H9 (cell line): ENCODE measurements at places on chromosomes 4 and X. TPM values are rescaled to one million over a fixed set of nuclear protein-coding genes. Genes with fewer than 3 reads are reported as not detected.

The SMIM10L2A gene
- 18.1 and 18.3 TPM in 2 replicates for total RNA-seq

The AFM gene
- not detected in 2 replicates for total RNA-seq

The TKTL1 gene
- not detected in 2 replicates for total RNA-seq

The FRG1 gene
- total RNA-seq: 43.2 and 45.6 TPM in 2 replicates

DNA sequence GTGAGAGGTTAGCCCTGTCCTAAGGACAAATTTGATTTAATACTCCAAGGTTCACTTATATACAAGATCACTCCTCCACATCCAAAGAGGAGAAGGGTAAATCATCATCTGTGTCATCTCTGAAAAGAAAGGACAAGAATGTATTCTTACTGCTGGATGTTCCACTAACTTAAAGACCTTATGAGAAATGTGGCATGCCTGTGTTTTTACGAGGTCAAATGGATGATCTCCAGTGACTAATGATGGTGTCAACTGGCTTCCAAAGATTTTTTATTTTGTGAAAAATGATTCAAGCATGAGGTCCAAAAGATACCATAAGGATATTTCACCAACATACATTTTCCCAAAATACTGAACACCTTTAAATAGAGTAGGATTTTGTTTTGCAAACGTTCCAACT is 143.4 kb downstream of the PTCHD1 start:
- H3K4me1 ChIP-seq: no peaks in the 10 kb centered on the region
- no peak overlapping the region for H3K4me3 ChIP-seq
- H3K36me3 ChIP-seq: peaks cover 8% of the 10 kb centered on the region
- DNase-seq: no peak

DNA sequence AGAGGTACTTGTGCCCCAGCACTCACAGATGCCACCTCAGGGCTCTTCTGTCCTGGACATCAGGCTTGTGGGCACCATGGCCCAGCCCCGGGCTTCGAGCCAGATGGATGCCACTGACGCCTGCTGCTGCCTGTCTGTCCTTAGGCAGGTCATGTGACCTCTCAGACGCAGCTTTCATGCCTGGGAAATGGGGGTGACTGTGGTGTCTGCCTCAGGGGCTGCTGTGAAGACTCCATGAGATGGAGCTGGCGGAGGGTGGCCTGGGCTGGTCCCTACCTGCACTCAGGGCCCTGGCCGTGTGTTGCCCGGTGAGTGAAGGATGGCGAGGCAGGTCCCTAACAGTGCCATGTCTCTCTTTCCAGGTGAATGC is 6.5 kb downstream of the CPZ start:
- H3K4me3 ChIP-seq: no peak overlapping the region
- H3K27me3 ChIP-seq: no peaks in the 10 kb centered on the region
- peaks cover 37% of the 10 kb centered on the region for H3K36me3 ChIP-seq
- no peak overlapping the region for H3K27ac ChIP-seq

- 0 out of 2 replicates have a peak, but pooled peaks cover 2% of the 10 kb centered on the region for H3K27me3 ChIP-seq
- no peak overlapping the region for H3K27ac ChIP-seq
- no peak for DNase-seq
- no peaks in the 10 kb centered on the region; the same call in 2 of the 3 replicates for H3K36me3 ChIP-seq
Observed at GRCh38 chrX:109384699-109385098, 97.2 kb downstream of the GUCY2F start.
